PC-3 (cell line): ENCODE measurements at places on chromosomes 1 and 21.

GRCh38 chr1:184504040-184504954 is 117.5 kb downstream of the C1orf21 start:
- DNase-seq: no peak

GRCh38 chr1:8061673-8062386 is 35.7 kb upstream of the ERRFI1 start:
- peak; percentile 73 for DNase-seq

GRCh38 chr1:205410581-205411298 is 11.1 kb downstream of the LEMD1 start:
- DNase-seq: no peak

DNA sequence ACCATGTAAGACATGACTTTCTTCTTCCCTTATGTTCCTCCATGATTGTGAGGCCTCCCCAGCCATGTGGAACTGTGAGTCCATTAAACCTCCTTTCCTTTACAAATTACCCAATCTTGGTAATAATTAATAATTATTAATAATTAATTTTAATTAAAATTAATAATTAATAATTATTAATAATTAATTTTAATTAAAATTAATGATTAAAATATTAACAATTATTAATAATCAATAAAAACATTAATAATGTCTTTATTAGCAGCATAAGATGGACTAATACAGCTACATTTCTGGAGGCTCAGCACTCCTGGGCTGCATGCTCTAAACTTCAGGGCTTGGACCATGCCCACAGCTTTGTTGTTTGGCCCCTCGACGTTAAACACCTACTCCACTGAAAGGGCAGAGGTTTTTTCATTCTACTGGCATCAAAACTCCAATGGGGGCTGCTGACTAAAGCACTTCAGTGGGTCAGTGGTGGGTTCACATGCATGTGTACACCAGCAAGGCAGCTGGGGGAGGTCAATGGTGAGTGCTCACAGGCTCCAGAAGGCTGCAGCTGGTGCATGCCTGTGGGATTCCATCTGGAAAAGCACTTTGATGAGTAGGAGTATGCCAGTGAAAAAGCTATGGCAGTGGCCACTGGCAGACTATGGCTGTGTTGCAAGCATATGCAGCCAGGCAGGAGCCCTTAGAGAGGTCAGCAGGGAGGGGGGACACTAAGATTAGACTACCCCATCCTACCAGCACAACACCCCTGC is 561.3 kb downstream of the NCAM2 start:
- no peak for DNase-seq

DNA sequence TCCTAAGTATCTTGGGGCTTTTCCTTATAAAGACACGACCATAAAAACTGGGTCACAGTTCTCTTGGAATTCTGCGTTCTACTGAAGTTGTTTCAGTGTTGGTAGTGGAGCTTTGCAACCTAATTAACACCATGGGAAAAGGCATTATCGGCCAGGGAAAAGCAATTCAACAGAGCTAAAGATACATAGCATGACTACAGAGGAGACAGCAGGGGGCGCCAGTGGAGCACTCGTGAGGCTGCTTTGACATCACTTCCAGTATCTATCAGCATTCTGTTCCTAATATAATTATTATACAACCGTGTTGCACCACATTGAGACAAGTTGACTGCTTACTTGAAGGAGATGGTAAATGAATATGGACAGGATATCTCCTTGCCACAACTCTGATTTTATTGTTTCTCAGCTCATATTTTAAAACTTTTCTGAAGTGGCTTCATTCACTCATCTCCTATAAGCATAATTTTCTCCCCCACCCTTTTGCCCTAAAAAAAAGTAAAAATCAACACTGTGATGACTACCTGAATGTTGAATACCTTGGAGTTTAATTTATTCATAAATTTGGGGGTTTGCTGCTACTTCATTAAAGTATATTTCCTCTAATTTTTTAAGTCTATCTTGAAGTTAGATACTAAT is 39.4 kb downstream of the ZP4 start:
- DNase-seq: peak; percentile 61

GRCh38 chr1:54475357-54475881 is 69.2 kb upstream of the SSBP3 start:
- DNase-seq: no peak

GRCh38 chr1:2610036-2610959 is 22.5 kb downstream of the MMEL1 start:
- no peak for DNase-seq

DNA sequence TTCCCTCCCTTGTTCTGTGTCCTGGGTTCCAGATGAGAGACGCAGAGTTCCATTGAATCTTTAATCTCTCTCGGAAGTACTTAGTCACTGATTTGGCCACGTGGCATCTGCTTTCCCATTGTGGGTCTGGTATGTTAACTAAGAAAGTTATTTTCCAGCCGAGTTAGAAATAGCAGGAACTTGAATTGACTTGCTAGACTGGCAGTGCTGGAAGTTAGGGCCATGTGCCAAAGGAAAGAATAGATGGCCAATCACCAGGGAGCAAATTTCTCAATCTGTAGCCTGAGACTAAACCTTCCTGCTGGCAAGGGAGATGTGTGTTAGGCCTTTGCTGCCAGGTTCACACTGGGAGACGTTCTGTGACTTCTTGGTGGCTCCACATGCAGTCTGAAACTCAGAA is 24.2 kb upstream of the SLFNL1 start:
- peak; percentile 30 for DNase-seq

- peak; percentile 38 for DNase-seq
These were observed at the start of gene IL19 for GRCh38 chr1:206770531-206771337. IL19 (plus strand) TSS chr1:206770773; CDS start chr1:206836663, 65,890 bp downstream.

- no peak for DNase-seq
These were observed 47.1 kb upstream of the ETS2 start for GRCh38 chr21:38758501-38759214.

DNA sequence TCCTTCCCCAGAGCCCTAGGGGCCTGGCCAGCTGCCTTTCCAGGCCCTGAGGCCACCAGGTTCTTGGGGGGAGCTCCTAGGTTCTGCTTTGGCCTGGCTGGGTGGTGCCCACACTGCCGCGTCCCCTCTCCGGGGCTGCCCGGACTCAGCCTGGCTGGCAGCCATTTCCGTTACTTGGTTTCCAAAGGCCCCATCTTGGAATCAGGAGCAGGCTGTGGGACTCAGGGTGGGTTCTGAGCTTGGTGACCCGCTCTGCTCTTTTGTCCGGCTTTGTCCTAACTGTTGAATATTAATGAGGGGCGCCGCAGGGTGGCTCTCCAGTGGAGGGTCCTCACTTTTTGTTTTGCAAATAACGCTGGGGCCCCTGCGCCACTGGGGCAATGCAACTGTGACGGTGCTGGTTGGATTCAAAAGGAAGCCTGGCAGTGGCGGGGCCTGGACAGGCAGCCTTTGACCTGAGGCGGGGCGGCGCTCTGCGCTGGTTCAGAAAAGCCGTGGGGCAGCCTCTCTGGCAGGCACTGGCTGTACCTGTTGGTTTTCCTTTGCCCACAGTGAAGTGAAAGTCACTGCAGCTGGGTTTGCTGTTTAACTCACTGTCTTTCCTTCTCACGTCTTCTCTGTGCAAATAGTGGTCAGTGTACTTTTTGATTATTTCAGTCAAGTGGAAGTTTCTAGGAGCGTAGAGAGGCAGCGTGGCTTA is 20.2 kb downstream of the SKI start:
- DNase-seq: no peak

DNA sequence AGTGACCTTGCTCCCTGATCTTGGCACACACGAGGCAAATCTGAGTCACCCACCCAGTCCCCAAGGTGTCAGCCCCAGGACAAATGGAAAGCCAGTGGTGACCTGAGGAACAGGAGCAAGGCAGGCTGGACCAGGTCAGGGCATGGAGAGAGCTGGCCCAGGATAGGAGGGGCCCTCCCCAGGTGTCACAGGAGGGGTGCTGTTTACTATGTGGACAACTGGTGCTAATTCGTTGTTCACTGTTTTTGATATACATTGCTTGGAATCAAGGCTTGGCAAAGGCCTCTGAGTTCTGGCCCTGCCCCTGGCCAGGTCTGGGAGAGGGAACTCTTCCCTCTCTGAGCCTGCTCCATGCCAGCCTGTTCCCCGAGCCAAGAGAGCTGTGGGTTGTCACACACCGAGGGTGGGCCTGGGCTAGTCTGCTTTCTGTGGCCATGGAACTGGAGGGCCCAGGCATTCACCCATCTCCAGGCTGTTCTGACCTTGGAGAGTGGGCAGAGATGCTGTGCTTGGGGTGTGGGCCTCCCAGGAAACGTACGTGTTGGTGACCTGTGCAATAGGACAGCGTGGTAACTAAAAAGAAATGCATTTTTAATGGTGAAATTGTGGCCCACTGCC is 41.8 kb downstream of the CRYAA start:
- no peak for DNase-seq

- no peak for DNase-seq
These were observed 92.6 kb upstream of the SERBP1 start for GRCh38 chr1:67522793-67523192.

DNA sequence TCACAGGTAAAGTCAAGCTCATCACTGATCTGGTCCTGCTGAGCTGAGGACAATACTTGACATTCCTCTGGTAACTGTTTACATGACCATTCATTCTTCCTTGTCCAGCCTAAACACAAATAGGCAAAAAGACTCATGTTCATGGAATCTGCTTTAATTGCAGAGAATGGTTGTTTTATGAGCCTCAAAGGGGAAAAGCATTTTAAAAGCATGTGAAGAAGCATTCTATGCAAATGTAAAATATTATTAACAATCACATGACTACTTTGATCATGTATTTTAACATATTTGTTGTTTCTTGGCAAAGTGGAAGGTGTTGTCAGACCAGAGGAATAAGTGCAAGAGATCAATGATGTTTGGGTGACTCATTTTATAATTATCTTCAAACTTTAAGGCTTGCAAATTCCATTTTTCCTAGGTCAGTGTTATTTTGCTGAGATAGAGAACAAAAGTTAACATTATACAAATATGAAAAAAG is 133.7 kb downstream of the RUNX1 start:
- peak; percentile 57 for DNase-seq

GRCh38 chr1:63601061-63601460 is 7.8 kb downstream of the PGM1 start:
- no peak for DNase-seq

DNA sequence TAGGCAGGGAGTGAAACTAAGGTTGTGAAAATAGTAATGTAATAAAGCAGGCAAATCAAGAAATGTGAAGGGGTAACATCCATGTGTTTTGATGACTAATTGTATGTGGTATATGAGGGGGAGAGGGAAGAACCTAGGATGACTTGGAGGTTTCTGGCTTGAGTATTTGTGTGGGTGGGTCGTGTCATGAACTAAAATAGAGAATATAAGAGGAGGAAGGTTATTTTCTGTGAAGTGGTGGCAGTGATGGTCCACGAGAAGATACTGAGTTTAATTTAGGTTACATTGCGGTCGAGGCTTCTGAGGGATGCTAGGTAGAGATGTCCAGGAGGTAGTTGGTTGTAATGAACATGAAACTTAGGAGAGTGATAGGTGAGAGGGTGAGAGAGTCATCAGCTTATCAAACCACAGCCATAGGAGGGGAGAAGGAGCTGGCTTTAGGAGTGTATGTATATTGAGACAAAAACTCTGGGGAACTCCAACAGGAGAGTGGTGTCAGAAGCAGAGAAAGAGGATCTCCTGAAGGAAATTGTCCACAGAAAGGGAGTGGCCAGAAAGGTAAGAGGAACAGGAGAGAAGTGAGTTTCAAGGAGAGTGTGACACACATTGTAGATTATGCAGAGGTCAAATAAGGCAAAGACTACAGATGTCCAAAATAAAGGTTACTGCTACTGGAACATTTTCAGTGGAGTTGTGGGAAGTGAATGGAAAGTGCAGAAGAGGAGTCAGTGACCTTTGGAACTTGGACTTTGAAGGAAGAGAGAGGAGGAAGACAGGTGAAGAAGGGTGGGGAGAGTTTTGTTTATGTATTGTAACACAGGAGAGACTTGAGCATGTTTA is 89.0 kb upstream of the MACF1 start:
- no peak for DNase-seq

DNA sequence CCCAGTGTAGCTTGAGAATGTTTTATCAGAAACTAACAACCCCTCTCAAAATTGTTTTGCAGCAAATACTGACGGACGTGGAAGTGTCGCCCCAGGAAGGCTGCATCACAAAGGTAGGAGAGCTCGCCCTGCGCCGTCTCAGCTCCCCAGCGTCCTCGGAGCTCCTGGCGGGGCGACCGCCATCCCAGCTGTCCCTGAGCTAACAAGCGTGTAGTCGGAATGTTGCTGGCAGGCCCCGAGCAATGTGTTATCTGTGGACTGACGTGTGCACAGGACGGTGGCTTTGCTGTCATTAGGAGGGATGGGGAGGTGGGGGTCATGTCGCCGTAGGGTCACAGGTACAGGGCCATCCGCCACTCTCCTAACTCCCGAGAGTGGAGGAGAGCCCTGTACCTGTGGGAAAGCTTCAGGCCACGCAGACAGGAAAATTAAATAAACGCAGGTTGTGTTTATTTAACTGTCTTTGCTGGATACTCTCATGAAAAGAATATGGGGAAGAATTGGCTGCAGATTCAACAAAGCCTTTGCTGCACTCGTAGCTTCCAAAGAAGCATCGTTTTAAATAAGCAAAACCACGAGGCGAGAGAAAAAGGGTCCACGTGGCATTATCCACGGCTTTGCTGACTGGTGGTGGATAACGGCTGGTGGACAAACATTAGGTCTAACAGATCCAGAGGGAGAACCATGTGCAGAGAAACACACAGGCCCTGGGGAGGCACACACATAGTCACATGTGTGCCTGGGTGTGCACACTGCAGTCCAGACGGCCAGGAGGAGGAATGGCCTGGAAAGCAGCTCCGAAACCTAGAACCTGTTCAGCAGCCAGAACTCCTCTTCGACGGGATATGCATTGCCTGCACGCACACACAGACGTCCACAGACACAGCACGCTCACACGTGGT is 175.3 kb downstream of the PRDM16 start:
- DNase-seq: no peak

DNA sequence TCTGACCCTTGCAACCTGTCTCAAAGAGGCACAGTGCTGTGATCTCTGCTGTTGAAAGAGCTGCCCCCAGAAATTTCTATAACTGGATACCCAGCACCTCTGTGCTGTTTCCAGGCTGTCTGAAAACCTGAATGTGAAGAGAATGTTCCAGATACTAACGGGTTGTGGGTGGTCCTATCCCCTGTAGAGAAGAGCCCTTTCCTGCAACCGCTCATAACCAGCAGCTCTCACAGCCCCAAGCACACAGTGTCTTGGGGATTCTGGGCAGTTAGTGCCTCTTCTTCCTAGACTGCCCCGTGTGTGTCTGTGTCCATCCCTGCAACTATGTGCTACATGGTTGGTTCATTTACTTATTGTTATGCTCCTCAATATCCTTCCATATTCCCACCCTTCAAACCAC is 104.5 kb downstream of the SUSD4 start:
- no peak for DNase-seq

- DNase-seq: no peak
These were observed 82.8 kb downstream of the EXTL2 start for GRCh38 chr1:100811808-100812207.

GRCh38 chr21:45865106-45865835 is 116.3 kb upstream of the COL6A1 start:
- DNase-seq: peak; percentile 80

DNA sequence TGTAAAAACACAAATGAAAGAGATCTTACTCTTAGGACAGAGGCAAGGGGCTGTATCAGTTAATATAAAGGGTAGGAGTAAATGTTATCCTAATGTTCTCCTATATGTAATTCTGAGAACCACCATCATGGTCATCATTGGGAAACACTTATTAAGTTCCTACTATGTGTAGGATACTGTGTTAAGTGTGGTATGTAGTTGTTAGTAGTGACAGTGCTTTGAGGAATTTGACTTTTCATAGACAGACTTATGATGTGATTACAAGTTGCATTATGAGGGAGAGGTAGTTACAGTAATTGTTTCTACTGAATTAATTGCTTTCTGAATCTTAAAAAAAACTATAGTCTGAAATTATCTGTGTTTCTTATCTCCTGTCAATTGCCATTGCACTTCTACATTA is 51.8 kb upstream of the PGD start:
- no peak for DNase-seq
